ENCODE measurements at places on chromosomes 3 and 15.

DNA sequence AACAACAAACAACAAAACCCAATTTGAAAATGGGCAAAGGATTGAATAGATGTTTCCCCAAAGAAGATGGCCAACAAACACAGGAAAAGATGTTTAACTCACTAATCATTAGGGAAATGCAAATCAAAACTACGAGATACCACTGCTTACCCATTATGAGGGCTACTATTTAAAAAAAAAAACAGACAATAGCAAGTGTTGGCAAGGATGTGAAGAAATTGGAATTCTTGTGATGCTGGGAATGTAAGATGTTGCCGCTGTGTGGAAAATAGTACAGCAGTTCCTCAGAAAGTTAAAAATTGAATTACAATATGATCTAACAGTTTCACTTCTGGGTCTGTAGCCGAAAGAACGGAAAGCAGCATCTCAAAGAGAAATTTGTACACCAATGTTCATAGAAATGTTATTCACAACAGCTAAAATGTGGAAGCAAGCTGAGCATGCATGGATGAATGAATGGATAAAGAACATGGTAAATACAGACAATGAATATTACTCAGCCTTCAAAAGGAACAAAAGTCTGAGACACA is 121.9 kb downstream of the CHSY1 start:
- no peak for DNase-seq

- DNase-seq: no peak
Measured at GRCh38 chr15:52808441-52808840, 18.3 kb upstream of the ONECUT1 start.

DNA sequence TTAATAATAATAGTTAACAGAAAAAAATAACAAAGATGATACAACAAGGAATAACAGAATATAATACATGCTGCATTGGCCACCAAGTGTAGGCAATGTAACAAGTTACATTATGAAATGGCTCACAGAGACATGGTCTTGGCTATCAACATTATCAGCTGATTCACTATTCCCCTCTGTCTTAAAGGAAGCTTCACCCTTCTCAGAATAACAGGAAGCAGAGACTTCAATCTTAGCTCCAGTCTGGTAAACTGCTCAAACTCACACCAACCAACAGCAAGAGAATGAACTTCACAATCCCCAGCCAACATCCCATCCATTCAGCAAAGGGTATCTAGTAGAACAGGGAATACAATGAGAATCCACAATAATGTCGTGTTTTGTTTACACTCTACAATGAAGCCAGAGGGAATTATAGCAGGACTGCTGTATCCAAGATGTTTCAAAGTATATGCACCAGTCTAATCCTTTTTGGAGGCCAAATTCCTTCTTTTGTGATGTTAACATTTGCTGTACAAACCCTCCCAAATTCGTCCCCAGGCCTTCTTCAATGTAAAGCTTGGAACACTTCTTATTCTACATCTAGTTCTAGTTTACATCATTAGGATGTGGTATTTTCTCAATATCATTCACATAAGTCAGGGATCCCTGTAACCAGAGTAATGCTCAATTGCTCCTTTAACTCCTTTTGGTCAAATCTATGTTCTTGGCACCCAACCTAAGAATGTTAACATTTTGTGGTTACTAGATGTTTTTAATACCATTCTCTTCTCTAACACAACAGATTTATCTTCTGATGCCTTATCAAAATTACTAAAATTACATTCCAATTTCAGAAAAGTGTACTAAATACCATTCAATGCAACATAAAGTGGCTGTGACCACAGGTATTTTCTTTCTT is 52.4 kb upstream of the CMSS1 start:
- no peak for DNase-seq

DNA sequence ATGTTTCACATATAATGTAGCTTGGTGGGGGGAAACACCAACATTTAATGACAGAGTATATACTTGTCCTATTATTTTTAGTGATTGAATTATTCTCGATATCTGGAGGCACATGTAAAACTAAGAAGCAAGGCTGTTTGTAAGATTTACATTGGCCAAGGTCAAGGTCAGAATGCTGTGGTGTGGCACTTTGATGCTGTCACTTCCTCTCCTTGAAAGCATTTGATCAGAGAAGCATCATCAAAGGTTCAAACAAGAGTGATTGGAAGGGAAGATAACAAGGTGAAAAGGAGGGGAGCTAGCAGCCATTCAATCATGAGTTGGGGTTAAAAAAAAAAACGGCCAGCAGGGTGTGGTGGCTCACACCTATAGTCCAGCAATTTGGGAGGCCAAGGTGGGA is 26.4 kb downstream of the RTF1 start:
- DNase-seq: peak; percentile 13

DNA sequence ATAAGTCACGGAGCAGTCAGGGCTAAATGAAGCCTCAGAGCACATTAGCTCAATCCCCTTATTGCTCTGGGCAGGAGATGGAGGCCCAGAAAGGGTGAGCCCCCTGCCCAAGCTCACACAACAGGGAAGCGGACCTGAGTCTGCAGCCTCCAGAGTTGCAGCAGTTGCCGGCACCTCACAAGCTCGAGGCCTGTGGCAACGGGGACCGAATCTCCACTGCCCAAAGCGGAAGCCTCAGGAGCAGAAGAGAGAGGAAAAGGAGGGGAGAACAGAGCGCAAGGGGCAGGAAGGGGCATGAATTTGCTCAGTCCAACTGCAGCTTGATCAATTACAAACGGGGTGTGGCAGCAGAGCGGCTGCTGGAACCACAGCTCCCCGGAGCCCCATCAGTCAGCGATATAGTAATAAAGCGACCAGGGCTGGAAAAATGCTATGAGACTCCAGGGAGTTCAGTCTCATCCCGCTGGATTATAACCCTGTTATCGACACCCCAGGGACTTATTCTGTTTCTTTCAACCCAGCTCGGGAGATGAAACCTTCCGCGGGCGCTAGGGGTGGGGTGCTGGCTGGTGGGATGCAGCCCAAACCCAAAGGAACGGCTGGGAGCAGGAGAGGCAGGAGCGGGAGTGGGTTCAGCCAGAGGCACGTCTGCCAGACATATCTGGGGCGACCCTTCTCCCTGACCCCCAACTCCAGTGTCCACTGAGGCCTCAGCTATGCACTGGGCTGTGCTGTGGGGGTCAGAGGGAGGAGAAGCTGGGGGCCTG is 219.7 kb upstream of the LINGO1 start:
- no peak for DNase-seq

- DNase-seq: peak; percentile 85
Measured at GRCh38 chr3:132343018-132343612, 25.9 kb downstream of the ACP3 start.

- DNase-seq: no peak
Measured at GRCh38 chr3:171236265-171237008, 209.9 kb upstream of the SLC2A2 start.

- no peak for DNase-seq
Measured at GRCh38 chr15:92430069-92430440, 36.4 kb downstream of the ST8SIA2 start.

DNA sequence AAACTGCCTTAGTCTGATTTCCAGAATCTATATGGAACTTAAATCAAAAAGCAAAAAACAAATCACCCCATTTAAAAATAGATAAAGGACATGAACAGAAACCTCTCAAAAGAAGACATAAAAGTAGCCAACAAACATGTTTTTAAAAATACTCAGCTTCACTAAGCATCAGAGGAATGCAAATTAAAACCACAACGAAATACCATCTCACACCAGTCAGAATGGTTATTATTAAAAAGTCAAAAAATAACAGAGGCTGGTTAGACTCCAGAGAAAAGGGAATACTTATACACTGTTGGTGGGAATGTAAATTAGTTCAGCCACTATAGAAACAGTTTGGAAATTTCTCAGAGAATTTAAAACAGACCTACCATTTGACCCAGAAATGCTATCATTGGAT is 367.9 kb downstream of the ZIC4 start:
- DNase-seq: no peak

- no peak for DNase-seq
Measured at GRCh38 chr3:70952033-70952747, 631.3 kb downstream of the FOXP1 start.

- no peak for DNase-seq
Measured at GRCh38 chr3:88076712-88077111, 17.7 kb downstream of the ZNF654 start.

DNA sequence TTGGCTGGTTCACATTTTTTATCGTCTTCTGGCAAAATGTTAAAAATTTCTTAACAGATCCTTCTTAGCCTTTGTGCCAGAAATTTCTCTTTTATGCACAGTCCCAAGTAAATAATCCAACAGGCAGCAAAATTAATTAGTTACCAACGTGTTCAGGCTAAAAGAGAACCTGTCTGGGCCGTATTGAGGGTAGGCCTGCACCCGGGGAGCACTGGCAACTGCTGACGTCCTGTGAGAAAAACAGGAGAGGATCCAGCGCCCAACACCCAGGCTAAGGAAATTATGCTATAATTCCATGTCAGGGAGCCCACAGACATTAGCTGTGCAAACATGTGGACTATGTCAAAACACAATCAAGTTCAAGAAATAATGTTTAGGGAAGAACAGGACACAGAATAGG is 30.7 kb upstream of the CSTA start:
- peak; percentile 24 for DNase-seq

DNA sequence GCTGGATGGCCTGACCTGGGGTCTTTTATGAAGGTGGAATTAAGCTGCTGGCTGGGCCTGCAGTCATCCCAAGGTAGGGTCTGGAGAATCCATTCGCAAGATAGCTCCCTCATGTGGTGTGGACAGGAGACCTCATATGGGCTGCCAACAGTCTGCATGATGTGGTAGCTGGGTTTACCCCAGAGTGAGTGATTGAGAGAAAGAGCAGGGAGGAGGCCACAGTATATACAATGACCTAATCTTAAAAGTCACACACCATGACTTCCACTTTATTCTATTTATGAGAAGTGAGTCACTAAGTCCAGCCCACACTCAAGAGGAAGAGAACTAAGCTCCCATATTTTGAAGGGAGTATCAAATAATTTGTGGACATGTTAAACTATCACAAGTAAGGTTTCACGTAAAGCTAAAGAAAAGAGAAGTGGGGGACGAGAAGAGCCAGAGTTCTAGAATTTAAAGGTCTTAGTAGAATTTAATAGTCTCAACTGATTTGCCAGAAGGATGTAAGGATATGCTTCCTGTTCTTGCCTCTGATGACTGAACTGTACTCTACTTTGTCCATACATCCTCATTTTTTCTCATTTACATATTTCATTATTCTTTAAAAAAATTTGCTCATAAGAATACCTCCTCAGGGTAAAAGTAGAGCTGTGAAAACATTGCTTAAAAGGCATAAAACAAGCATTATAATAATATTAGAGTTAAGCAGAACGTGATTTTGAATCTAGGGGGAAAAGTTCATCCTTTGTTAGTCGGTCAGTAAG is 184.4 kb downstream of the PEX5L start:
- DNase-seq: peak; percentile 22

- no peak for DNase-seq
Measured at GRCh38 chr3:10992017-10992942, at the start of gene SLC6A1. Gene SLC6A1 (plus strand): TSS chr3:10992748. CDS start chr3:11017212, 24,464 bp downstream.

GRCh38 chr3:26655231-26655630 is 32.7 kb downstream of the LRRC3B start:
- DNase-seq: no peak

DNA sequence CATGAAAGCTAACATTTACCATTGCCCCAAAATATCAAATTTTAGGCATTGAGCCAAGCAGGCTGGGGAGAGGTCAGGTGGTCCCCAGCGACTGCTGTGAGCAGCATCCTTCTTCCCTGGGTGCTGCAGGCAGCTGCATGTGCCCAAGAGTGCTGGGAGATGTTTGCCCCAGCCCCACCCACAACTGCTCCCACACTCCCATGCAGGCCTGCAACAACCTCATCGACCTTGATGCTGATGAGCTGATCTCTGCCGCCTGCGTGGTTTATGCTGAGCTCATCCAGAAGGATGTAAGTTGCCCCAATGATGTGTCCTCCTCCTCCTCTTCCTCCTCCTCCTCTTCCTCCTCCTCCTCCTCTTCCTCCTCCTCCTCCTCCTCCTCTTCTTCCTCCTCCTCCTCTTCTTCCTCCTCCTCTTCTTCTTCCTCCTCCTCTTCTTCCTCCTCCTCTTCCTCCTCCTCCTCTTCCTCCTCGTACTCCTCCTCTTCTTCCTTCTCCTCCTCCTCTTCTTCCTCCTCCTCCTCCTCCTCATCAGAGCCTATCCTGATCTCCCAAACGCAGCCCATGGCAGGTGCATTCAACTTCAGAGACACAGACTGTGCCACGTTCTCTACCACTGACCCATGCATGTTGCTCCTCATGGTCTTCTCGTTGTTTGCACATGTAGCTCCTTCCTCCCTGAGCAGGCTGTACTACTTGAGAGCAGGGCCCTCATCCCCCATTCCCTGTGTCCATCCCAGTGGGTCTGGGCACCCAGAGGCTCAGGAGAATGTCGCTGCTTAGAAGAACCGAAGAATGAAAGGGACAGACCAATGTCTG is 15.1 kb downstream of the TBC1D21 start:
- DNase-seq: no peak

GRCh38 chr3:10957976-10958749 is 34.4 kb upstream of the SLC6A1 start:
- peak; percentile 64 for DNase-seq

GRCh38 chr3:32835961-32836360 is 18.2 kb downstream of the TRIM71 start:
- no peak for DNase-seq

GRCh38 chr3:111070772-111071256 is 802 bp upstream of the NECTIN3 start:
- DNase-seq: no peak

GRCh38 chr3:177792311-177793030 is 595.2 kb upstream of the TBL1XR1 start:
- DNase-seq: no peak

- no peak for DNase-seq
Measured at GRCh38 chr3:270688-271087, 74.1 kb downstream of the CHL1 start.

- no peak for DNase-seq
Measured at GRCh38 chr15:38706956-38707355, 142.3 kb upstream of the RASGRP1 start.

DNA sequence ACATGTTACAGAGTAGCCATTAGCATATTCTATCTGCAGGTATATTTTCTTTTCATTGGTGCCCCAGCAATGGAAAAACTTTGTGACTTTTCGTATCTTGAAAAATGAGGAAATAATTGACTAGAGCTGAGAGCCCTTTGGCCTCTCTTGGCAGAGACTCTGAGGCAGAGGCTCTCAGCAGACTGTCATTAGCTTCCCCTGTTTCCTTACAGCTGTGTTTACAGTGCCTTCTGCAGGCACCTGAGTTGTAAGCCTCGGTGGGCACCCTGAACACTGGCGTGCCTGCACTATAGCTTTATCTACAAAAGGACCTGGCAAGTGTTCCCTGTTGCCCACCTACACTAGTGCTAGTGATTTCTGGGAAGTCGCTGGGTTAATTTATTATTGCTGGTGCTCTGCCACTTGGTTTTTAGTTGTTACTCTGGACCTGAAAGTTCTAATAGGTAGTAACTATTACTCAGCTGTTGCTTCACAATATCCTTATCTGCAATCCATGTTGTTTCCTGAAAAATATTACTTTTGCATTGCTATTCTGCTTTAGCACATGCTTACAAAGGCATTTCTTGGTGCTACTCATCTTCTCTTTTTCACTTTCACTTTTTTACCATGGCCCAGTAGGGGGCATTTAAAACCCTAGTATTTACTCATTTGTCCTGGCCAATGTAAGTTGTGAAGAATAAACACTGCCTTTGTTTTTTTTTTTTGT is 7.8 kb upstream of the GPR171 start:
- peak; percentile 58 for DNase-seq

All from stomach (tissue), 19 donors.